NCI-H774 (cell line): ENCODE measurements at places on chromosomes 3 and 15.

DNA sequence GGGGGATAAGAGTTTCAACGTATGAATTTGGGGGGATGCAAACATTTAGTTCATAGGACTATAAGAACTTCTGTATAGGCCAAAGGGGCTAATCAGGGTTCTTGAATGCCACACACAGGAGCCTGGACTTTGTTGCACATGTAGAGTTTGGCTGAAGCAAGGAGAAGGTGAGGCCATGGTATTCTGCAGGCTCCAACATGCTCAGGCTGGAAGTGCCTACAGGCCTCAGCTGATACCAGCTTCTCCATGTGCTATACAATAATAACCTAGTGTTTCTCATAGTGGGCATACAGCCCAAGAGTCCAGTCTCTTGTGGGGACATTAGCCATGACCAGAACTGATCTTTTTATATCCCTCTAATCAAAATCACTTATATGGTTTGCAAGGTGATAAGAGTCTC is 399.7 kb upstream of the MCTP2 start:
- DNase-seq = no peak

GRCh38 chr15:85397151-85397550 is 16.7 kb downstream of the AKAP13 start:
- DNase-seq = no peak

DNA sequence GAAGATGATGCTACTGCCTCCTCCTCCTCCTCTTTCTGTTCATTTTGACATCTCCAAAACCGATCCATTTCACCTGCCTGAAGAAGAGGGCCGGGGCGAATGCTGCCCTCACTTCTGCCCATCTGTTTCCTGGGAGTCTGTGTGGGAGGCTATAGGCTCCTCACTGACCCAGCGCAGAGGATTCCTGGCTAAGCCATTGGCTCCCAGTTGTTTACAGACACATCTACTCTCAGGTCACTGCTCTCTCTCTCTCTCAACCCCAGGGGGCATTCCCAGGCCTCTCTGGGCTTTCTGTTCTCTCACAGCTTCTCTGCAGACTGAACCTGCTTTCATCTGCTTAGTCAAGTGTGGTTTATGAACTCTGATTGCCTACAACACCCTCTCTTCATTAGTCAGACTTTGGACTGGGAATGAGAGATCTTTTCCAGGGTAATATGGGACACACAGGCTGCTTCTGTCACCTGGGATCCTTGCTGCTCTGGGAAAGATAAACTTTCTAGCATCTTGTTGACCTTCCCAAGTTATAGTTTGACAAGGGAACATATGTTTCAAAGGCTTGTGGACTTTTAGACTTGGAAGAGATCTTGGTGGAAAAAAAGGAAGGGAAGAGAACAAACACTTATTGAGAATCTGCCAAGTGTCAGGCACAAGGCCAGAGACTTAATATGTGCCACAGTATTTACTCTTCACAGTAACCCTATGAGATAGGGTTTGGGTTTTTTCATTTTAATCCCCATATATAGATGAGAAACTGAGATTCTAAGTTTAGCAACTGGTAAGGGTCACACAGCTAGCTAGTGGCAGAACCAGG is 30.2 kb upstream of the USP3 start:
- DNase-seq = peak; percentile 42

DNA sequence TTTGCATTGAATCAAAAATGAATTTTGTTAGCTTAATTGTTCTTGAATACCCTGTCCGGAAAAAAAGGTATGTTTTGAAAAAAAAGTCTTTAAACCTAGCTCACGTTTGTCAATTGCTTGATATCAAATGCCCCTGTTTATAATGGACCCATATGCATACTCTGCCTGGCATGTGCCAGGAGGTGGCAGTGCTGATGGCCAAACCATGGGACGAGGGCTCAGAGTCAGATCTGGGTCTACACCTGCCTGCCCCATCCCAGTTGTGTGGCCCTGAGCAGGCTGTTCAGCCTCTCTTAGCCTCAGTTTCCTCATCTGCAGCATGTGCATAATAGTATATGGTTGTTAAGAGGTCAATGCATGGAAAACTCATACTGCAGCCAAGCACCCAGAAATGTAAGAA is 38.8 kb downstream of the PRKCD start:
- DNase-seq = no peak

- no peak for DNase-seq
Measured at GRCh38 chr3:12401208-12401607, 83.1 kb upstream of the TSEN2 start.

GRCh38 chr15:62521396-62521795 is 356.3 kb upstream of the C2CD4B start:
- DNase-seq = no peak

GRCh38 chr3:127824151-127824825 is 2.0 kb upstream of the MGLL start:
- no peak for DNase-seq

- no peak for DNase-seq
Measured at GRCh38 chr3:125192190-125193035, 20.1 kb downstream of the SLC12A8 start.

DNA sequence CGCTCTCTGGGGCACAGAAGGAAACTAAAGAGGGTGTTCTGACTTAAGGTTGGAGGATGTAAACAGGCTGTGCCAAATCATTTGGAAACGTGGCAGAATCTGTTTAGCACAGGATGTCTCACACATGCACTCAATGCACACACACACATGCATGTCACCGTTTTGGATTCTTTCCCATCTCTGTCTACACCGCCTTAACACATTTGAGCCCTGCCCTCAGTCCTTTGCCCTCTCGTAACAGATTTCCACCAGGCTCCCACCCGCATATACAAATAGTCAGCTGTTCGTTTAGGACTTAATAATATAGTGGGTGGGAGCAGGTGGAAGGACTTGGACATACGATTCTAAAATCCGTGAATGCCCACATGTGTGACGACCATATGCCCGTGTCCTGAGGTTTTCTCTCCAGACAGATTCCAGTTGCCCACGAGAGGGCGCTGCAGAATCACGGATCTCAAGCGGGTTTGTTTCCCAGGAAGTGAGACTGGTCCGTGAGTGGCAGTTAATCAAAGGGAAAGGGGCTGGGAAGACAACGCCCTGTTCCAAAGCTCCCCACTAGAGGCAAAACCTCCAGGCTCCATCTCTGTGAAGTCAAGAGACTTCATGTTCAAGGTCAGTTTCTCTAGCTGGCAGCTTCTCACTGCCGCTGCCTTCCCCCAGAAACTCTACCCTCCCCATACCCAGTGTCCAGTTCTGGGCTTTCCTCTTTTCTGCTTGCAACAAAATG is 44.5 kb downstream of the NOX5 start:
- peak; percentile 85 for DNase-seq

- DNase-seq = no peak
Measured at GRCh38 chr15:85704720-85705429, 89.8 kb downstream of the KLHL25 start.

DNA sequence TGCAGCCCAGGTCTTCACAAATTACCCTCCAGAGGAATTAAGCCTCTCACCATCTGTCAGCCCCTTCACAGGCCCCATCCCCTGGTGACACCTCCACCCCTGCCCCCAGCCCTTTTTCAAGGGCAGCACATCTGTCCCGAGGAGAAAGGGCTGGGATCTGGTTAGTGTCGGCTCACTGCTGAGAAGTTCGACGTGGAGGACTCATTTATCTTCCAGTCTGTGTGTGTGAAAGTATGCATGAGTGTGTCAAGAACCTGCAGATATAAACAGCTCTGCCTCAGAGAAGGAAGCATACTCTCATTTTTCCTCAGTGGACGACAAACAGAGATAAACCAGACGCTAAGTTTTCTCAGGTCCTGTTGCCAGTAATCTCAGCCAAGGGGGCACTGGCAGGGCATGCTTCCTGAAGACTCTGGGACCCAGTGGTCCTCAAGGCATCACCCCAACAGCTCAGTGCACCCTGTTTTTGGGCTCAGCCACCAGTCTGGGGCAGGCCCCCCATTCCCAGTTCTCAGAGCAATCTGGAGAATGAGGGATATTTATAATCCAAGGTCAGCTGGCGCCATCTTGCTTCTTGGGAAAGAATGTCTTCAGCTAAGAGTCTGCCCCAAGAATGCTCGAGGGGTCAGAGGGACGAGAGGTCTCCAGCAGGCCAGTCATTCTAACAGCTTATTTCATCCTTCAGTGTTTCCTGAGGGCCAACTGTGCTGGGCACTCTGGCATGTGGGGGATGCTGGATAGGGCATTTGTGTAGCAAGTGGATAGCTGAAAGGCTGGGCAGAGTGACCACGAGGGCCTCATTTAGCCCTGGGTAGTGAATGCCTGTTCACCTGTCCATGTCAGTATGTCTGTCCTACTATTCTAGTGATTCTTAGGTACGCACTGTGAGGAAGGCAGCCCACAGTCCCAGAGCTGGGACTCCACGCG is 73.6 kb downstream of the ADCY5 start:
- DNase-seq = no peak

DNA sequence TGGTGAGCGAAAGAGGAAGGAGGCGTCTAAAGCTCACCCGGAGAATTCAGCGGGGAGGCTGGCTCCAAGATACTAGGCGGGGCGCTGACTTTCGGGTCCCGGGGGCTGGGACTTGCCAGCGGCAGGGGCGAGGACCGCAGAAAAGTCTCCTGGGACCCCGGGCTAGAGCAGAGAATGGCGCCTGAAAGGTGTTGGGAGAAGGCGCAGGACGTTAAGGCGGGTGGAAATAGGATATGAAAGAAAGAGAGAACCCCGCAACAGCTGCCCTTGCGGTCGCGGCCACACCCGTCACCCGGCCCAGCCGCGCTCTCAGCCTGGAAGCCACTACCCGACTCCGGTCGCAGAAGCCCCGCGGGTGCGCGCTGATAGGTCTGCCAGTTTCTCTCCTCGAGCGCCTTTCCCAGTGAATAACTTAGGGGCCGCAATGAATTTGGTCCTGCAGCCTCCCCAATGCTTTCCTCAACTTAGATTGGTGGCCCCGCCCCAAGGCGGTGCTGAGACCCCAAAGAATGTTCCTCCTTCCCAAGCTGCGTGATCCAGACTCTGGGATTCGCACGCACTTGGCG is 604 bp downstream of the LTK start:
- DNase-seq = no peak

DNA sequence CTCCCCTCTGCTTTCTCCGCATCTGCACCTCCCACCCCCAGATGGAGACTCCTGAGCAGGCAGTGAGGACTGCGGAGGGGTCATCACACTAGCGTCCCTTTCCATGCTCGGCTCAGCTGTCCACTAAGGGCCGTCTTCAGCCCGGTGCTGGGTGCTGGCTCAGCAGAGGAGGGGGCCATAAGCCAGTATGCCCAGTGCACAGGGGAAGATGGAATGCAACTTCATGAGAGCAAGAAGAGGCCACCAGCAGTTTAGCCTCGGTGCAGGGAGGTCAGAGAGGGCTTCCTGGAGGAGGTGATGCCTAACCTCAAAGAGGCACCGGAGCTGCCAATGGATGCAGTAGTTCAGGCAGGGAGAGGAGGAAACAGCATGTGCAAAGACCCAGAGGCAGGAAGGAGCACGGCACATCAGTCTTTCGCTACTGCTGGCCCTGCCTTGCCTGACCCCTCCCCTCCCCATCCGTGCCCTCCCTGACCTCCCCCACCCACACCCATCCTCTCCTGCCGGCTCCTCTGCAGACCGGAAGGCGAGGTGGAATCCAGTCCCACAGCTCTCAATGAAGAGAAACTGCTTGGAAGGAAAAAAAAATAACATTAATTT is 15.2 kb upstream of the PLXND1 start:
- DNase-seq = no peak

GRCh38 chr3:177681852-177682251 is 484.6 kb upstream of the TBL1XR1 start:
- no peak for DNase-seq

- peak; percentile 16 for DNase-seq
Measured at GRCh38 chr3:81300324-81300927, 461.0 kb downstream of the GBE1 start.

DNA sequence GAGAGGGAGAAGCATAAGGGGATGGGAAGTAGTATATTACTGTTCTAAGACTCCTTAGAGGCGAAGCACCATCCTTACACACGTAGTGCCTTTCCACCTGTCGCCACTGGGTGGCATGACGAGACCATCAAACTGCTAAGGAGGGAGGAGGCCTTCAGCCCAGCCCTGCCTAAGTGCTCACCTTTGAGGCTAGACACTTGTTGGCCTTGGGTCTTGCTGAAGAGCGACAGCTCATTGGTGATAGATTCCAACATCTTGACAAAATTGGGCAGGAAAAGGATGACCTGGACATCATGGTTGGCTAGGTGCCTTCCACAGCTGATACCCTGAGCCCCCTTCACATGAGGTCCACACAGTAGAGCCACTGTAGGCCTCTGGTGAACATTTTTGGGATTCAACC is 19.6 kb downstream of the CLK3 start:
- peak; percentile 31 for DNase-seq

DNA sequence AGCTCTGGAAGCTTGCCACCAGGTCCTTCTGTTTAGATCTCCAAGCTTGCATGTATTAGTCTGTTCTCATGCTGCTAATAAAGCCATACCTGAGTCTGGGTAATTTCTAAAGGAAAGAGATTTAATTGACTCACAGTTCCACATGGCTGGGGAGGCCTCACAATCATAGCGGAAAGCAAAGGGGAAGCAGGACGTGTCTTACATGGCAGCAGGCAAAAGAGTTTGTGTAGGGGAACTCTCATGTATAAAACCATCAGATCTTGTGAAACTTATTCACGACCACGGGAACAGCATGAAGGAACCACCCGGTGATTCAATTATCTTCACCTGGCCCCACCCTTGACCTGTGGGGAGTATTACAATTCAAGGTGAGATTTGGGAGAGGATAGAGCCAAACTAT is 147.0 kb upstream of the PROK2 start:
- DNase-seq = no peak

DNA sequence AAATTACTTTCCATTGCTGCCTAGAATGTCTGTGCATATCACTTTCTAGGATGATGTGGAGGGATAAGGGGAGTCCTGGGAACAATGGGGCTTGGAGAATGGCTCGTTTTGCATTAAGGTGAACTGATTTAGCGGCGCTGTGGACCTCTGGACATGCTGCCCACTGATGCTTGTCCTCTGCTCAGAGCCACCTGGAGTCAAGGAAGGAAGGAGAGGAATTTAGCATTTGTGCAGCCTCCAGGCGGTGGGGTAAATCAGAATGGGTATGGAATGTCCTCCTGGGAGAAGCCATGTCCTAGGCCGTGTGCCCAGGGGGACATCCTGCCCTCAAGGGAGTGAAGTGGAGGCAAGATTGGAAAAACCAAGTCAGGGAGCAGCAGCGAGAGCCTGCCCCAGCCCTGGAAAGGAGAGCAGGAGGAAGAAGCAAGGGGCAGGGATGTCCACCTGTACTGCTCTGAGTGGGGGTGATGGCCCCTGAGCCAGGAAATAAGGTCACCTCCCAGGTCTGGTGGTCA is 37.8 kb downstream of the KY start:
- DNase-seq = no peak

GRCh38 chr3:14150491-14151230 is 25.8 kb downstream of the TMEM43 start:
- DNase-seq = no peak

- DNase-seq = no peak
Measured at GRCh38 chr3:52128118-52128683, 26.0 kb downstream of the POC1A start.

- DNase-seq = no peak
Measured at GRCh38 chr3:158700559-158700958, 28.1 kb upstream of the LXN start.

DNA sequence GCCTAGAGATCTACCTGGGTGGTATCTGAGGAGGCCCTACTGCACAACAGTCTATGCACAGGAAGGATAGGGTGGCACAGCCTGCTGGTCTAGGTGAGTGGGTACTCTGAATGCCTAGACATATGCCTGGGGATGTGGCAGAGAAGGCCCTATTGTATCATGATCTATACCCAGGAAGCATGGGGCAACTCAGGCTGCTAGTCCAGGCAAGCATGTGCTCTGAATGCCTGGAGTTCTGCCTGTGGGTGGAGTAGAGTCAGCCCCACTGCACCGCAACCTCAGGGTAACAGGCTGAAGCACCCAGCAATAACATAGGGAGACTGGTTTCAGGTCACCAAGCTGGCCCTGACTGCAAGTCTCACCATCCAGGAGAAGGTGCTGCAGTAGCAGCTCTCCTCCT is 224.7 kb downstream of the MFSD1 start:
- DNase-seq = no peak
